Stimulated activated CD8-positive, alpha-beta memory T cell treated with anti-CD3 and anti-CD28 coated beads, Interleukin-4, amount 100 ng/mL, for 1 hour (primary cell): ENCODE measurements at places on chromosomes 16 and 17.

DNA sequence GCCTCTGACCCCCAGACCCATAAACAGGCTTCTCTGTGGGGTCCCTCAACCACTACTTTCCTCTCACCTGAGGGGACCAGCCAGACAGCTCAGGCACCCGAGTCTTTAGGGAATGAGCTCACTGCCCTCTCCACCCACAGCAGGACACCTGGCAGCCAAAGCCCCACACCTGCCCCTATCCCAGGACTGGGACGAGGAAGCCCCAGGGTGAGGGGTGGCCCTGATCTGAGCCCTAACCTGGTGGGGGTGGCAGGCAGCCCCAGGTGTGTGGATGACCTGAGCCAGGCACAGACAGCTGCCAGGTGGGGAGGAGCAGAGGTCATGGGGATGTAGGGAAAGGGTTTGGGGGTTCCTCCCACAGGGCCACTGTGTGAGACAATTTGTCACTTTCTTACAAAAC lies 1.7 kb upstream of the TEX19 start:
- DNase-seq, result no peak

DNA sequence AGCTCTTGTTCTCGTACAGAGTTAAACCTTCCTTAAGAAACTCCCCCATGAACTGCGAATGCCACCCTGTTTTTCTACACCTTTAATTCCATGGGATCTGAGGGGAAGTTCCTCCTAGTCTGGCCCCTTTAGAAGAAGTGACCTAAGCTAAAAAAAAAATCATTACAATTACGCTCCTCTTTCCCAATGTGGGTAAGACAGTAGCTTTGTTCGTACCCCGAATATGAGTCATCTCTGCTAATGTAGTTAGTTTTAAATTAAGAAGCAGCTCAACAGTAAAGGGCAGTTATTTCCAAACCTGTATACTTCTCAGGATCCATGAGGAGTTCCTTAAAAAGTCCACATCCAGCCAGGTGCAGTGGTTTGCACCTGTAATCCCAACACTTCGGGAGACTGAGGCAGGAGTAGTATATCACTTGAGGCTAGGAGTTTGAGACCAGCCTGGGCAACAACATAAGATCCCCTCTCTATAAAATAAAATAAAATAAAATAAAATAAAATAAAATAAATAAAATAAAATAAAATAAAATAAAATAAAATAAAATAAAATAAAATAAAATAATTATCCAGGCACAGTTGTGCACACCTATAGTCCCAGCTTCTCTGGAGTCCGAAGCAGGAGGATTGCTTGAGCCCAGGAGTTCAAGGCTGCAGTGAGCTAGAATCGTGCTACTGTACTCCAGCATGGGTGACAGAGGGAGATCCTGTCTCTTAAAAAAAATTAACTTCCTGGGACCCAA lies 26.1 kb downstream of the RCVRN start:
- no peak for DNase-seq

DNA sequence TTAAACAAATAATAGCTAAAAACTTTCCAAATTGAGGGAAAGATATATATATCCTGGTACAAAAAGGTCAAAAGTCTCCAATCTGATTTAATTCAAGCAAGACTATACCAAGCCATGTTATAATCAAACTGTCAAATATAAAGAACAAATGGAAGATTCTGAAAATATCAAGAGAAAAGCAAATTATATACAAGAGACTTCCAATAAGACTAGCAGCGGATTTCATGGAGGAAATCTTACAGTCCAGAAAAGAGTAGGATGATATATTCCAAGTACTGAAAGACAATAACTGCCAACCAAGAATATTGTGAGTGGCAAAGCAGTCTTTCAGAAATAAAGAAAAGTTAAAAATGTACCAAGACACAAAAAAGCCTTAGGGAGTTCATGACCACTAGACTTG lies 102.2 kb downstream of the CEP112 start:
- no peak for DNase-seq

GRCh38 chr17:30605523-30605922 lies 128.3 kb downstream of the GOSR1 start:
- no peak for DNase-seq

DNA sequence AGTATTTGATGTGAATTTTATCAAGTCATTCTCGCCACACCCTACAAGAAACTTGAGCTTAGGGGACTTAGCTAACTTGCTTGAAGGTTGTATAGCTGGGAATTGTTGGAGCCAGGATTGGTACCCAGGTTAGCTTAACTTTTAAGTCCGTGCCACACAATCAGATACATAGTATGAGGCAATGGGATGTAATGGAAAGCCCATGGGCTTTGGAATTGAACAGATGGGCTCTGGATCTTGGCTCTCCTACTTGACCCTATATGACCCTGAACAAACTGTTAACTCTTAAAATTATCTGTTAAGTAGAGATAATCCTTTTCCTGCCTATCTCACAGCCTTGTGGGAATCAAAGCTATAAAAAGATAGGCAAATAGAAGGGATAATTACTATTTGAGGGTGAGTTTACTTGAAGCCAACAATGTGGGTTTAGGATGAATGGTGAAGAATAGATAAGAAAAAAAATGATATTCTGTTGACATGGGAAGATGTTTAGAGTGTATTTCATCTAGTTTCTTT lies 51.9 kb upstream of the CACNG3 start:
- DNase-seq, result no peak

GRCh38 chr17:61254904-61255303 lies 144.7 kb upstream of the TBX2 start:
- no peak for DNase-seq

DNA sequence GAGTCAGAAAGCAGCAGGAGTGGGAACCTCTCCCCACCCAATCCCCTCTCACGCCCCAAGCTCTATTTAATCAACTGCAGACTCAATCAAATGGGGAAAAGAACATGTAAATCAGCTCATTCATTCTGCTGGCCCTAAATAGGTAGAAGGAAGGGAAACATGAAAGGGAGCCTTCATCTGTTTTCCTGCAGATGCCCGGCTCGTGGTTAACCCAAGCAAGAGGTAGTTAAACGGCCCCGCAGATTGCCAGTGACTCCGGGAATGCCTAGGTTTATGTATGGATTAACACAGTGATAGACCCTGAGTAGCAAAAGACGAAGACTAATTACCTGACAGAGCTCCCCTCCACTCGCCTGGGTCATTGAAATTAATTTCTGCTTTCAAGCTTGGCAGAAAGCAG lies 542.0 kb downstream of the WWOX start:
- no peak for DNase-seq

DNA sequence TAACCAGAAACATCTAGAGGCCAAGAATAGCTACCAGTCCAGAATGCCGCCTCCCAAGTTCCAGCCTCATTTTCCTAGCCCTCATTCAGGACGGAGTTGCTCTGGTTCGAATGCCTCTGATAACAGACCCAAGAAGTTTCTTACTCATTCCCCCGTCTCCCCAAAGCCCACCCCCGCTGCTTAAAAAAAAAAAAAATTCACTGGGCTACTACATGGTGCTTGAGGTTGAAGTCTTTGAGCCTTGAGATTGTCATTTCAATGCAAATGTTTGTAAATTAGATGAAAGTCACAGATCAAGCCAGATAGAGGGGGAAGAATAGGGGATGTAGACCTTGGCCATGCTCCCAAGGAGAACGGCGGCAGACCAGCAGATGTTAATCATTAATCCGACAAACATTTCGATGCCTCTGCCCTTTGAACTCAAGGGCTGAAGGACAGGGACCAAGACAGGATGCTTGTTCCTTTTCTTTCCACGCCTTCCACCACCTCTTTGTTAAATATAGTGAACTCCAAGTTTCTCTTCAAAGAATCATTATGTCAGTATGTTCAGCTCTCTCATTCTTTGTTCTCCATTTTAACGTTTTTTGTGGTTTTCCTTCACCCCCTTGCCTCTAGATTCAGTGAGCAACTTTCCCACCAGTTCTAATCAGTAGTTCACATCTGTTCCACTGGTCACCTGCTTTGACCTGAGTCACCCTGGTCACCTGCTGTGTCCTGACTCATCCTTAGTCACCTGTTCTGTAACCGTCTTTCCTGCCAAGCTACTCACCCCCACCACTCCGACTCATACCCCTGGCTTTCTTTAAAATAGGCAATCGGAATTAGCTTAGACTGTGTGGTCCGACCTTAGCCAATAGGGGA lies 190.3 kb downstream of the CPPED1 start:
- no peak for DNase-seq

GRCh38 chr16:303760-304505 lies 21.0 kb downstream of the PDIA2 start:
- no peak for DNase-seq

DNA sequence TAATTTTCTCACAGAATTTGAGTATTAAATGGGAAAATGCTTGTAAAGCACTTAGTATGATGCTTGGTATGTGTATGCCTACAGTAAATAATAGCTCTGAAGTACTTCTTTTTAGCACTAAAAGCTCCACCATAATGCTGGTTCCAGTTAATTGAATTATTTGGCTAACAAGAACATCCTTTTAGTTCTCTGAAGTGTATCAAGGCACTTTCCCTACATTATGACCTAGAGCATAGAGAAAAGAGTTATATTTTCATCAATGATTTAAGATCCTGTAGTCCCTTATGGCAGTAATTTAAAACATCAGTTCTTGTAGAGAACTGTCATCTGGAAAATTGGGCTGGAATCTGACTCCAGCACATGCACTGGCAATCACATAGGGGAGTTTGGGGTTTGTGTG lies 21.9 kb upstream of the PHAF1 start:
- DNase-seq, result no peak

GRCh38 chr16:72743011-72743761 lies 304.7 kb downstream of the ZFHX3 start:
- DNase-seq, result no peak

GRCh38 chr17:66701462-66701861 lies 133.5 kb upstream of the CACNG5 start:
- DNase-seq, result no peak

- DNase-seq, result no peak
Measured at GRCh38 chr17:40993839-40994238, at the start of gene KRTAP3-3. Gene KRTAP3-3 (minus strand): TSS chr17:40994164. CDS start chr17:40994097, 67 bp downstream.

GRCh38 chr17:864315-864714 lies 82.2 kb downstream of the MRM3 start:
- no peak for DNase-seq
